Activated T-cell treated with anti-CD3 and anti-CD28 coated beads for 48 hours (primary cell): ENCODE measurements at places on chromosomes 16 and 17.

DNA sequence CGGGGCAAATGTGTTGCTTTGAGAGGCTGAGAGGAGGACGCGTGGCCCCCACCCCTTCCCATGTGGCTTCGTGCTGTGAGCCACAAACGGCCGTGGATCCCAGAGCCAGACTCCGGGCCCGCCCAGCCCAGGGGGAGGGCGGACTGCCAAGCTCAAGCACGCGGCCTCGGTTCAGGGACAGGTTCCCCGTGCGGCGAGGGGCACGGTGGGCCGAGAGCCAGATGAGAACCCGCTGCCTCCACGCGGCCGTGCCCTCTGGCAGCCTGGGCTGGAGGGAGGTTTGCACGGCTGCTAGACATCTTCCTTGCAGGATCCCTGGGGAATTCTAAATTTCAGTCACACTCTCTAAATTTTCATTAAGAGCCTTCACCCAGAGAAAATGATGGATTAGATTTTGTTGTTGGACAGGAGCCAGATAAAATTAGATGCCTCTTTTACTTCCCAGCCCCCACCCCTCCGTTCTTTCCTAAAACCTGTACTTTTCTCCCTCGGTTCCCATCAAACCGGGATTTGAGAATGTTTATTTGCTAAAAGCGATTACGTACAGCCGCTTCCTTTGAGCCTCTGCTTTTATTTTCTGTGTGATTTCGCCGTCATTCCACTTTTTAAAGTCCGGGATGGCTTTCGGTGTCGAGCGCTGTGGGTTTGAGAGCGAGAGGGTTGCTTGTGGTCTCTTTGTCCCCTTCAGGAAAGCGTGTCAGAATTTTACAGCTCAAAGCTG, 25.0 kb upstream of the GNG13 start:
- no peak for DNase-seq

- DNase-seq: no peak
Observed at GRCh38 chr16:70782237-70782636, 18.7 kb downstream of the VAC14 start.

DNA sequence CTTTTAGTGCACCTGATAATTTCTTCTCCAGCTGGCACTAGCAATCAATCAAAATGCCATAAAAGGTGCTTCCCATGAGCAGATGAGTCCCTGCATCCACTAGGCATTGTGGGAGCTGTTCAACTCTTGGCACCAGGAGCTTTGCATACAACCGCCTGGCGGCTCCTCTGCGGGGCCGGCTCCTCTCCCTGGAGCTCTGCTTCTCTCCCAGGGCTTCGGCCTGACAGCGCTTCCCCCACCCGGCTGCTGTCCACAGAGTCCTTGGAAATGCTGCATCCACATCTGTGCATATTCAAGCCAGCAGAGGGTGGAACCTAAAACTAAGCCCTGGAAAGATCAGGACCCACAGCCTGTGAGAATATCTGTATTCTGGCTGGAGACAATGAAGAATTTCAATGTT, 62.9 kb downstream of the LMF1 start:
- no peak for DNase-seq

DNA sequence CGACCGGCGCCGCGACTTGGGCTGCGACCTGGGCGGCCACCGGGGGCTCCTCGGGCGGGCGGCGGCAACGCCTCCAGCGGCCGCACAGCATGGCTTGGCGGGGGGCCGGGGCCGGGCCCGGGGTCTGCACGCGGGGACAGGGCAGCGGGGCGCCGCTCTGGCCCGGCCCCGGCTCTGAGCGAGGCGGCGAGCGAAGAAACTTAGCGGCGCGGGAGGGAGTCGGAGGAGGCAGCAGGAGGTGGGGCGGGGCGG, at the start of gene PLCD3:
PLCD3 (minus strand) TSS at position 196 of the 252 bp plus-strand sequence; CDS start at position 91, 105 bp downstream.
- no peak for DNase-seq

DNA sequence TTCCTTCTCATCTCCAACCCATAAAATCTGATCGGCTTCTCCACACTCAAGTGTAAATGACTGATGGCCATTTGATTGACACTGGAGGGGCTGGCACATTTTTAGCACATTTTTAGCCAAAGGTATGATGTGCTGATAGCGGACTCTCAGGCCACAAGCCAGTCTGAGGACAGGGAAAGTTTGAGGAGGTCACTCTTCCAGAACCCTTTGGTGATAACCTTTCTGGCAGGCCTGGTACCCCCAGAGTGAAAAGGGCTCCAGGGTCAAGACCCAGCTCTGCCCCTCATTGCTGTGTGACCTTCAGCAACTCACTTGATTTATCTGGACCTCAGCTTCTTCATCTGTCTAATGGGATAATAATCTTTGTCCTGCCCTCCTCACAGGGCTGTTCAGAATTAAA, 1.7 kb upstream of the NLRC5 start:
- no peak for DNase-seq
